Activated effector memory CD4-positive, alpha-beta T cell treated with Interleukin-2 at 50 U/mL for 16 hours (primary cell): ENCODE measurements at places on chromosomes 16 and 17.

GRCh38 chr17:50594128-50594823, 33.8 kb downstream of the CACNA1G start:
- DNase-seq: no peak

DNA sequence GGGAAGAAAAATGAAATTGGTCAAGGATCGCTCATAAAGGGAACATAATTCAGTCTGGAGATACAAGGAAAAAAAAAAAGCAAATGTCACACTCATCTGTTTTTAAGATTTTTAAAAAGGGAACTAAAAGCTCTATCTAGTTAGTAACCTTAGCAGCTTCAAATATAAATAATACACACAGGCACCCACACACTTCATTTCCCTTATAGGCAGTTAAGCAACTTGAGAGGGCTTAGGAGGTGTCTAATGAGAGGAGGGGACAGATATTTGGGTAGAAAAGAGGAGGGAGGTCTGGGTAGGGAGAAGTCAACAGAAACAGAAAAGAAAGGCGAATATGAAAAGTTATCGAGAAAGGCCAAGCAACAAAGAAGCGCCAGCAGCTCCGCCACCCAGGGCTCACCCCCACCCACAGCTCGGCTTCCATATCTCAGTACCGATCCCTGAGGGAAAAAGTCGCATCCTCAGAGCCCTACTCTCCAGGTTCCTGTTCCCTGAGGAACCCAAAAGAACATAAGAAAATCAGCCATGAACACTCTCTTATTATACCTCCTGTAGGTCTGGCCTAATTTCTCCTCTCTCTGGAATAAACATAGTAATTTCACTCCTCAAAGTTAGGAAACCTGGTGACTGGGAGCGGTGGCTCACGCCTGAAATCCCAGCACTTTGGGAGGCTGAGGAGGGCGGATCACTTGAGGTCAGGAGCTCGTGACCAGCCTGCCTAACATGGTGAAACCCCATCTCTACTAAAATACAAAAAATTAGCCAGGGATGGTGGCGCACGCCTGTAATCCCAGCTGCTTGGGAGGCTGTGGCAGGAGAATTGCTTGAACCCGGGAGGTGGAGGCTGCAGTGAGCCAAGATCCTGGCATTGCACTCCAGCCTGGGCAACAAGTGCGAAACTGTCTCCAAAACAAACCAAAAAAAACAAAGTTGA, 69.6 kb upstream of the RCVRN start:
- DNase-seq: no peak

GRCh38 chr16:71630808-71631207, 4.8 kb downstream of the MARVELD3 start:
- no peak for DNase-seq

GRCh38 chr16:8108991-8109509, 481.3 kb downstream of the TMEM114 start:
- DNase-seq: no peak

GRCh38 chr17:63203652-63204051, 237.6 kb downstream of the TANC2 start:
- DNase-seq: no peak

GRCh38 chr16:86398622-86399021, 111.7 kb upstream of the FOXF1 start:
- no peak for DNase-seq

DNA sequence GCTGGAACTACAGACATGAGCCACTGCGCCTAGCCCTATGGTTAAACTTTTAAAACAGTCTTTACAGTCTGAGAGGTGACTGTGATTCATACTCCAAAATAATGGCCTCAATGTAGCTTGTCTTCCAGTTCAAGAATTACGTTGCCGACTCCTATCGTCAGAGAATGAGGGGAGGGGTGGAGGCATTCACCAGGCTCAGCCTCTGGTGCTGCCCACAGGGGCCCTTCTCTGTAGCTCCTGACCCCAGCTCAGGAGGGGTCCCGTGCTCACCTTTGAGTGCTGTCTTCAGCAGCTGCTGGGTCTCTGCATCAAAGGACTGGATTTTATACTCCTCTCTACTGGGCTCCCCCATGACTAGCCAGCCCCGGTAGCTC, 1.2 kb downstream of the MIF4GD start:
- DNase-seq: no peak

DNA sequence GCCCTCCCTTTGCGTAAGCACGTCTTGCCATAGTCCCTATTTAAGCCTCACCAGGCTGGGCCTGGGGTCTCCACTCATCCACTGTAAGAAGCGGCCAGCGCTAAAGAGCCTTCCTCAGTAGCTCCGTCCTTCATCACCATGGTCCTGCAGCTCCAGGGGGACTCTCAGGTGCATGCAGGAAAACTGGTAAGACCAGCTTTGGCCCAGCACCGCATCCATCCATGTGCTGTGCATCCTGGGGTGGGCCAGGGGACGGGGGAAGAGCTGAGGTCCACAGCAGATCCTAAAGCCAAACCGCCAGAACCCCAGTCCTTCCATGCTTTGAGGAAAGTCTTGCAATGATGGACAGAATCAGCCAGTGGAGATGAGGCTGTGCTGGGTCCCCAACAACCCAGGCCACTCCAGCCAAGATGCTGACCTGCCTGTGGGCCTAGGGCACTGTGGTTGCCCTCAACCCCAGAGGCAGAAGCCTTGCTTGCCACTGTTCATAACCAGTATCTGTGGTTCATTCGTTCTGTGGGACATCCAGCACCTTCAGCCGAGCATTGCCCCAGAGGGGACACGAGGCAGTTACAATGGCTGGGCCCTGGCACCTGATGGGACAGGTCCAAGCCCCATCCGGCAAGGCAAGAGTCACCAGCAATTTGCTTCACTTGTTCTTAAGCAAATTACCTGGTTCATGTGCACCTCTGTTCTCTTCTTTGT, 44.4 kb downstream of the RBFOX3 start:
- no peak for DNase-seq

DNA sequence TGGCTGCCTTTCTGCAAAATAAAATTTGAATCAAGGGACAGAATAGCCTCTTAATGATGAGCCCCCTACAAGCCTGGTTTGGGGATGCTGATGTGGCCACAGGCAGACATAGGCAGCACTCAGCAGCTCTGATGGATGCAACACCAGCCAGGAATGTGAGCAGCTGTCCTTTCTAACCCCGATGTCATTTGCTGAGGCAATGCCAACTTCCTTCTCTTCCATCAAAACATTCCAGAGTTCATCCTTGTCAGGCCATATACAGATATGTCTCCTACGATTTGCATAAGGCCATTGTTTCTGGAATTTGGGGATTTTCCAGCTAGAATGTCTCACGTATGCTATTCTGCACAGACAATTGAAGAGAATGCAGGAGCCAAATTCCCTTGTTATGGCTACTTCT, 52.1 kb upstream of the MYOCD start:
- DNase-seq: no peak

- DNase-seq: no peak
These were observed 685 bp downstream of the FASN start for GRCh38 chr17:82097184-82097918.

GRCh38 chr17:64164596-64165285, 34.8 kb upstream of the ERN1 start:
- no peak for DNase-seq

- DNase-seq: no peak
These were observed 36.1 kb upstream of the PHB1 start for GRCh38 chr17:49450735-49451134.
